ENCODE measurements at places on chromosomes 6 and 20.
A peak's percentile ranks its signal among the peaks of the same experiment; 100 is the strongest.

- DNase-seq: no peak
These were observed 84.4 kb downstream of the JPH2 start for GRCh38 chr20:44102582-44102981.

DNA sequence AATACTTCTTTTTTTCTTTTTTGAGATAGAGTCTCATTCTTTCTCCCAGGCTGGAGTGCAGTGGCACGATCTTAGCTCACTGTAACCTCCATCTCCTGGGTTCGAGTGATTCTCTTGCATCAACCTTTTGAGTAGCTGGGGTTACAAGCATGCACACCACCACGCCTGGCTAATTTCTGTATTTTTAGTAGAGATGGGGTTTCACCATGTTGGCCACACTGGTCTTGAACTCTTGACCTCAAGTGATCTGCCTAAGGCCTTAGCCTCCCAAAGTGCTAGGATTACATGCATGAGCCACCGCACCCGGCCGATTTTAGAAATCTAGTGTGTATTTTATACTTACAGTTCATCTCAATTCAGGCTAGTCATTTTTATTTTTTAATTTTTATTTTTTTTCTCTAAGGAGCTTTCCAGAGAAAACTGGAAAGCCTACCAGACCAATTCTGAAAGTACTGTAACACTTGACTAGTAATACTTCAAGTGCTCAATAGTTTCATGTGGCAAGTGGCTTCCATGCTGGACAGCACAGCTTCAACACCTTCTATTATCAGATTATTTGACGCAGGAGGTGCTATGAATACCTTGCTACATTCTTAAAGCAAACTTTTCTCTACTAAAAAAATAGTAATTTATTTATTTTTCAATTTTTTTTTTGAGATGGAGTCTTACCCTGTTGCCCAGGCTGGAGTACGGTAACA is 25.0 kb downstream of the POLR1C start:
- no peak for DNase-seq

DNA sequence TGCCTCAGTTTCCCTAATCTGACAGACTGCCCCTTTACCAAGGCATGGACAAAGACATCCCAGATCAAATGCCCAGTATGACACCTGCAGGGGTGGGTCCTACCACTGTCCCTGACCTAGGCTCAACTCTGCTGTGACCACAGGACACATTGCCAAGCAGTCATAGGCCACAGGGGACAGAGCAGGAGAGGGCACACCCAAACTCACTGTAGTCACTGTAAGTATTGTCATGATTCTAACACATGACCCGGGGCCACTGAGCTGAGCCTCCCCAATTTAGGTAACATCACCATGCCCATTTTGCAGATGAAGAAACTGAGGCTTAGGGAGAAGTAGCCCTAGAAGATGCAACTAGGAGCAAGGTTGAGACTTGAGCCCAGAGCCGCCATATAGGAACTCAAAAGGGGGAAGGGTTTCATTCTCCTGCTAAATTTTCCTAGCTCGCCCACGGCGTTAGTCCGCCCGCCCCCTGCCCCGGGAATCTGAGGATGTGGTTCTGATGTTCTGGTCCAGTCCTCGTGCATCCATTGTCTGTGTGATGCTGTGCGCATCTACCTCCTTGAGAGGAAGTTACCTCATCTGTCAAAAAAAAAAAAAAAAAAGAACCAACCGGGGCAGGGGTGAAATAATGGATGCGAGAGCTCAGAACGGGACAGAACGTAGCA is 44.8 kb downstream of the PMEPA1 start:
- no peak for DNase-seq

- no peak for DNase-seq
These were observed 19.0 kb downstream of the LRRC1 start for GRCh38 chr6:53813801-53814200.

GRCh38 chr6:815348-815738 is 122.4 kb upstream of the EXOC2 start:
- no peak for DNase-seq

- peak; percentile 7 for DNase-seq
These were observed 478.8 kb downstream of the CD83 start for GRCh38 chr6:14596410-14596809.

DNA sequence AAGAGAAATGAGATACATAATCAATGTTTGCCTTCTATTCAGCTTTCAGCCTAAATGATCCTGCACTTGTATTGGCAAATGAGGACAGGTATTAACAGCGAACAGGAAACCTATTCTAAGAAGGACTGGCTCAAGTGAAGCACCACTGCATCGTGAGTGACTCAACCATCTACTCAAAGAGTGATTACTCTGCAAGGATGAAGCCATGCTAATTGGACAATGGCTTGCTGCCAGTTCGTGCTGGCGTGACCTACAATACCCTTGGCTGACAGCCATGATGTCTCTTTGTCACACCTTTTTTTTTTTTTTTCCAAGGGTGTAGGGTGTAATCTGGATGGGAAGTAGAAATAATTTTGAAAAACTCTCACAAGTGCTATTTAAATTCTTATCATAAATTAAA is 104.9 kb downstream of the GJA10 start:
- DNase-seq: peak; percentile 48

DNA sequence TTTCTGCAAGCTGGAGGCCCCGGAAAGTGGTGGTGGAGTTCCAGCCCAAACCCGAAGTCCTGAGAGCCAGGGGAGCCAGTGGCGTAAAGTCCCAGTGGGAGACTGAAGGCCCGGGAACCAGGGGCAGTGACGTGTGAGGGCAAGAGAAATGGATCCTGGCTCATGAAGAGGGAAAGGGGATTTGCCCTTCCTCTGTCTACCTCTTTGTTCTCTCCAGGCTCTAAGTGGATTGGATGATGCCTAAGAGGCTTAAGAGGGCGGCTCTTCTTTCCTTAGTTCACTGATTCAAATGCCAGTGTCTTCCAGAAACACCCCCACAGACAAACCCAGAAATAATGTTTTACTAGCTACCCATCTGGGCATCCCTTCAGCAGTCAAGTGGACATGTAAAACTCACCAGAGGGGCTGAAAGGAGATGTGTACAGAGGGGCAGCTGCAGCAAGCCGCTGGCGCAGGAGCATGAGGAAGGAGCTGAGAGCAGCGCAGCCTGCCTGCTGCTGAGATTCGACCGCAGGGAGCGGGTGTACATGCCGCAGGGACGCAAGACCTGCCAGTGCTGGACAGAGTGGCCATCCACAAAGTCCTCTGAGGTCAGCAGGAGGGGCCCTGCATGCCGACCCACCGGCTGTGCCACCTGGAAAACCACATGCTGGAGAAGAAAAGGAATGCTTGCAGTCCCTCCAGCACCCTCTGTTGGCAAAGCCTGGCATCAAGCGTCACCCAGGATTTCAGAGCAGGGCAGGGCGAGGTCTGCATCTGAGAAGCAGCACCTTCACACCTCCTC is 29.5 kb downstream of the CDYL start:
- no peak for DNase-seq

GRCh38 chr6:4675121-4675520 is 101.1 kb upstream of the CDYL start:
- DNase-seq: no peak

DNA sequence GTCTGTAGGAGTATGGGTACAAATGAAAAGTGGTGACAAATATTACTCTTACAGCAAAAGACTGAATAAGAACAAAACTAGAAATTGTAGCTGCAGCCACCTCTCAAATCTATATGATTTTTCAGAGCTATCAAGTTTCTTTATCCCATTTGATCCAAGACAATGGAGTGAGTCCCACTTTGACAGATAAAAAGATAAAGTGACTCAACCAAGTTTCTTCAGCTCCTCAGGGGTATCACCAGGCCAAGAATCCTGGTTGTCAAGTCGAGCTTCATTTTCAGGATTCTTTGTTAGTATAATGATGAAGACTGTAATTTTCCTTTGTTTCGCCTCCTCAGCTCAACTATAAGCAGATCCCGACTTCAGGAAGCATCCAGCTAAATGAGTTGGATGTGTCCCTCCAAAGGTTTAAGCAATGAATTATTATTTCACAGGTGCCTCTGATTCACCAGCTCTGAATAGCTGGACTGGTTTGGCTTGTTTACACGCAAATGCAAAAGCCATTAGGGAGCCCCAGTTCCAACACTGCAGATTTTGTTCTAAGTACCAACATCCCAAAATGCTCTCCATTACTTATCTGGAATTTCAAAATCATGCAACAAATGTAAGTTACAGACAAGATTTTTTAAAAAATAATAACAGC is 238.9 kb downstream of the MAFB start:
- no peak for DNase-seq

GRCh38 chr20:43831481-43832065 is 83.1 kb upstream of the TOX2 start:
- DNase-seq: no peak

Data from stimulated activated CD4-positive, alpha-beta T cell treated with anti-CD3 and anti-CD28 coated beads, Interleukin-1b, Interleukin-23, amount 100 ng/mL, for 48 hours (primary cell).